ENCODE measurements at places on chromosomes 7 and 10. TPM values are rescaled to one million over a fixed set of nuclear protein-coding genes. Genes with fewer than 3 reads are reported as not detected.

NHLRC2 gene
- polyA plus RNA-seq, result 5.3 TPM

ANLN gene
- polyA plus RNA-seq, result 0.25 TPM

KCNMA1 gene
- not detected for polyA plus RNA-seq

PRLHR gene
- polyA plus RNA-seq, result not detected

SPDYE2B gene
- polyA plus RNA-seq, result not detected

ZP3 gene
- polyA plus RNA-seq, result 10.4 TPM

OPALIN gene
- polyA plus RNA-seq, result not detected

LDB3 gene
- polyA plus RNA-seq, result not detected

C10orf88 gene
- polyA plus RNA-seq, result 2.7 TPM

MMD2 gene
- not detected for polyA plus RNA-seq

INTS15 gene
- polyA plus RNA-seq, result 17.2 TPM

All from CD14-positive monocyte (primary cell).